CD4-positive, alpha-beta T cell treated with Interleukin-4 for 4 hours (primary cell): ENCODE measurements at places on chromosomes 3 and 15.

DNA sequence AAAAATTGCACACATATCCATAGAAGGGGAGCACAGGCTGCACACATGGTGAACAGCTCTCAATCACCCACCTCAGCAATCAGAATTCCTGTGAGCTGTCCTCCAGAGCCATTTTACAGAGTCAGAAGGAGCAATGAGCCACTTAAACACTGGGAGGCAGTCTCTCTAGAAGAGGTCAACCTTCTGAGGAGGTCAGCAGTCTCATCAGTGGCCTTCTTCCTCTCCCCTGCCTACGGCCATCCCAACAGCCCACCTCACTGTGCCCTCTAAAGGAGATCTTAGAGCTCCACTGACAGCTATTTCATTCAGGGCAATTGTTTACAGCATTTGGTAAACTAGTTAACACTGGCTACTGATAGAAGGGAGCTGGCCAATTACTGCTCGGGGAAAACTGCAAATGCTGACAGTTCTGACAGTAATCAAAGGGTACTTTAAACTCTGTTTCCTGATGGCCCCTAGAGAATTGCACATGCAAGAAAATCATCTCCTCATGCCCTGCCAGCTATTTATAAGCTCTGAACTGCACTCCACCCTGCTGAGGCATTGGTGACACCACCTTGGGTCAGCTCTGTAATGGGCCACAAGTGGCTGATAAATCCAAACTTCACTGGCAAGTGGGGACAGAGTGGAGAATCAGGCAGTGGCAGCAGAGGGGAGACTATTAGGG lies 42.1 kb upstream of the TSPAN3 start:
- no peak for DNase-seq

GRCh38 chr15:81334768-81335435 lies 11.0 kb upstream of the STARD5 start:
- no peak for DNase-seq

GRCh38 chr3:169781209-169781855 lies 8.1 kb downstream of the MYNN start:
- no peak for DNase-seq

DNA sequence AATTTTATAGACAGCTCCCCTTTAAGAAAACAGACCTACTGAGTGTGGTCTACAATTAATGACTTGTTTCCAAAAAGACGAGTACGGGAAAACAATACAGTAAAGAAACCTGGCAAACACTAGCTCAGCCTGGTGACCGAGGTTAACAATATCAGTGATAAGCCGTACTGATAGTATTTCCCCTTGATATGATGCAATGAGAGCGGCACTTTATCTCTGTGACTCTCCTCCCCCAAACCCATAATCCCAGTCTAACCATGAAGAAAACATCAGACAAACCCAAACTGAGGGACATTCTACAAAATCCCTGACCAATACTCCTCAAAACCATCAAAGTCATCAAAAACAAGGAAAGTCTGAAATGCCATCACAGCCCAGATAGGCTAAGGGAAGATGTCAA lies 8.2 kb downstream of the DENND4A start:
- no peak for DNase-seq

DNA sequence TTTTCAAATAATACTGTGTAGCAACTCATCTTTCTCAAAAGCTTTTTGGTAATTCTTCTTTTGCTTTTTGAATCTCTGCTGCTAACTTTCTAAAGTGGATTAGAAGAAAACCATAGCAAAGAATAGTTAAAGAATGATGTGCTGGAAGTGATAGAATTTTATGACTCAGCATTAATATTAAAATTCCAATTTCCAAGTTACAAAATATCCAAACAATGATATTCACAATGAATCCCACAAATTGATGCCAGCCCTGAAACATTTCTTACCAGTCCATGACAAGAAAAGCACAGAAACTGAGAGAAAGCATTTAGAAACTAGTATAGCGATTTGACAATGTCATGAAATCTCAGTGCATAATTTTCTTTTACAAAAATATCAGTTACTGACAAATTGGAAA lies 482.2 kb downstream of the RBMS3 start:
- no peak for DNase-seq

GRCh38 chr3:30989276-30990030 lies 95.0 kb upstream of the GADL1 start:
- DNase-seq: no peak

DNA sequence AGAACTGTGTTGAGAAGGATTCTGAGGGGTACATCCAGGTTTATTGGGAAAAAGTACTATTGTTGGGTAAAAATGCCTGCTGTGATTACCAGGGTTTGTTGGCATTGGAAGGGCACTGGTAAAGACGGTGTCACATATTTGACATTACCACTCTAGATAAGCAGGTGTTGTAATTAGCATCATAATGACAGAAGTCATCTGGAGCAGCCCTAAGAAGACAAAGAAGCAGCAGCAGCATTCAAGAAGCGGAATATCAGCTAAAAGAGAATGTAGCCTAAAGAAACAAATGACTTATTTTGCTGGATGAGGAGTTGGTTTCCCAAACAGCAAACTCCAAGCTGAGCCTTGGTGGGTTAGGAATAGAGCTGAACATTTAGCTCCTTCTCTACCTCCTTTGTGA lies 30.5 kb upstream of the ZFAND6 start:
- no peak for DNase-seq

- no peak for DNase-seq
These were observed 7.7 kb downstream of the CLEC3B start for GRCh38 chr3:45033791-45034190.

- DNase-seq: no peak
These were observed 23.3 kb downstream of the RASGRF1 start for GRCh38 chr15:79067072-79067833.

DNA sequence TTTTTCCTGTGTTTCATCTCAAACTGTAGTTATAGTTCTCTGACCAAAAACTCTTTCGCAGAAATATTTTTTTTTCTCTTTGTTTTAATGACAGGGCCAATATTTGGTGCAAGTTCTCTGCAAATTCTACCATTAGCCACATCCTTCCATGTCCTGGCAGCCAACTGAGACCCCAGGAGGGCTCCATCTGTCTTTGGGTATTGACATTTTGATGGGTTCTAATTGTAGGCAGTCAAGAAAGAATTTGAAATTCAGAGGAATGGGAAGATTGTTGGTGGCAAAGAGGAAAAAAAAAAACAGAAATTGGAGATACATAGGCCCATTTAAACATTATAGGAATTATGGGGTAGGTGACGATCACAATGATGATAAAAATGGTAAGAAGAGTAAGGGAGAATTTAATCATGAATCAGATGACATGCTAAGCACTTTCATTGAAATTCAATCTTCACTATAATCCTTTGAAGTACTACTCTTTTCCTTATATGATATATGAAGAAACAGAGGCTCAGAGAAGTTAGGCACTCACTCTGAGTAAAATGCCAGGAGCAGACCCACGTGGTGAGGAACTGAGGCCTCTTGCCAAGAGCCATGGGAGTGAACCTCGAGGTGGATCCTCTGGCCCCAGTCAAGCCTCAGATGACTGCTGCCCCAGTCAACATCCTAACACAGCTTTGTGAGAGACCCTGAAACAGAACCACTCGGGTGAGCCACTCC lies 151.4 kb downstream of the PDZRN3 start:
- DNase-seq: no peak

DNA sequence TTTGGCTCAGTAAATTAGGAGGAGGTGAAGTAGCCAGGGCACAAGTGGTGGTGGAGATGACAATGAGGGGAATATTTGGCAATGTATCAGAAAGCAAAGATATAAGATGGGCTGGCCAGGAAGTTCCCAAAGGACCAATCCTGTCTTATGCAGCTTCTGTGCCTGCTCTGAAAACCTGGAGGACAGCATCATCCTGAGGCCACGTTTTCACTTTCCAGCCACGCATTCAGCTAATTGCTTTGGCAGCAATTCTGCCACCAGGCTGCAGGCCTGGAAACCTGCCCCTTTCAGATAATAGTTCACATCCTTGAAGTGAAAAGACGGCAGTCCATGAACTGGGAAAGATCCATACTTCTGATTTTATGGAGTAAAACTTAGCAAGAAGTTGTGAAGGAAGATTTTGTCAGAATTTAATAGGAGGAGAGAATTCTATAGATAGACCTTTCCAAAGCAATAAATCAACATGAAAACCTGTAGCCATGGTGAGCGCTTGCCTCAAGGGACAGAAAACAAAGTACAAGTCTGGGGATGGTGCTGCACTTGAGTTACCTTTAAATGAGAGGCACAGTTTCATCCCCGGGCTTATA lies 682.5 kb downstream of the GRM7 start:
- no peak for DNase-seq

GRCh38 chr15:98347001-98347400 lies 301.3 kb upstream of the IGF1R start:
- DNase-seq: no peak

DNA sequence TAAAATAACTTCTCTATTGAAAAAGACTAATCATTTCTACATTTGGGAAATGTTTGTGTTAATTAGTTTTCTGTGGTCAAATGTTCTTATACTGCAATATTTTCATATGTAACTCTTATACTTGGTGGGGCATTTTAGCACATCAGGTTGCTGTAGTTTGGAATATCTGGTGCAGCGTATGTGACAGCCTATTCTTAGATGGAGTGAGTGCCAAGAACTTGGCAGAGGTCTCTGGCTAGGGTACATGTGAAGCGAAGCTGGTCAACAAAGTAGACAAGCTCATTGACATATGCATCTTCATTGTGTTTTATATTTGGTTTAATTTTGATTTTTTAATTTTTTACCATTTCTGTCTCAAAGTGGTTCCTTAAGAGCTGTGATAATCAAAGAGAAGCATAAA lies 53.2 kb downstream of the CHAC1 start:
- no peak for DNase-seq

DNA sequence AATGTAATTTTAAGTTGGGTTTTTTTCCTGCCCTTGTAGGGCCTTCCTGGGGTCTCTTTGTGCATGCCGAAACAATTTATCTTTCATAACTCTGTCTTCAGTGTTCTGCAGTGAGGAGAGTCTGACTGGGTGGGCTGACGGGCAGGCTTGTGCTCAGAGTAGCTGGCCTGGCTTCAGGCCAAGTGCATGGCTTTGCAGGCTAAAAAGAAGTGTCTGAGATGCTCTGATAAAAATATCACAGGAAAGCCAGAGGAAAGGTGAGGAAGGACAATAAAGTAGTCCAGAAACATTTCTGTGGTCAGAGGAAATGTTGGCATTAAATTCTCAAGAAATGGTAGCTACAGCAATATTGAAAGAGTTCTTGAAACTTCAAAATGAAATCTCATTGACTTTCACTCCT lies 25.5 kb downstream of the ST3GAL6 start:
- no peak for DNase-seq

DNA sequence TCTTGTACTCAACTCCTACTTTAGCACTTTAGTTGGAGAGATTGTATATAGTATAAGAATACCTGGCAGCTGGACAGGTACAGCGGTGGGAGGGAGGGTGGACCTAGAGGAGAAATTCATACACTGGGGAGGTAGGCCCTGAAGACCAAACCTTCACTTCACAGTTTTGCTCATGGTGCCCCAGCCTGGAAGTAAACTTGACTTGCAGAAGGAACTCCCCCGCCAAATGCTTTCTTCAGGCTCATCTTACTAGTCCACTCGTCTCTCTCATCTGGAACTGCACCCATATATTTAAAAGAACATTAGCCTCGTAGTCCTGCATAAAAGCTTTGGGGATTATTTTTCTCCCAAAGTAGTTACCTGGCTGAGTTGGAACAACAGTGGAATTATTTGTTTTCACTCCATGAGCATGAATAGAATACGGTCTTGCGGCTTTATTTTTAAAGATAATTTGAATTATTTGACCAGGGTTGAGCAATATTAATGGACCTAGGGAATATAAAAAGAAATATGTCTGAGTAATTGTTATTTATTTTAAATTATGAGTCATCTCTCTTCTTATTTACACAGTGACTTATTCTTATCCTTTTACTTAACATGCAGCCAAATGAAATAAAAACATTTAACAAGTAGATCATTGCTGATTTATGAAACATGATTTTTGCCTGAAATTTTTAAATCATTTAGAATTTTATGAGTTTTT lies 25.5 kb upstream of the CP start:
- DNase-seq: no peak

GRCh38 chr3:179853176-179853575 lies 183.6 kb downstream of the PEX5L start:
- DNase-seq: no peak

DNA sequence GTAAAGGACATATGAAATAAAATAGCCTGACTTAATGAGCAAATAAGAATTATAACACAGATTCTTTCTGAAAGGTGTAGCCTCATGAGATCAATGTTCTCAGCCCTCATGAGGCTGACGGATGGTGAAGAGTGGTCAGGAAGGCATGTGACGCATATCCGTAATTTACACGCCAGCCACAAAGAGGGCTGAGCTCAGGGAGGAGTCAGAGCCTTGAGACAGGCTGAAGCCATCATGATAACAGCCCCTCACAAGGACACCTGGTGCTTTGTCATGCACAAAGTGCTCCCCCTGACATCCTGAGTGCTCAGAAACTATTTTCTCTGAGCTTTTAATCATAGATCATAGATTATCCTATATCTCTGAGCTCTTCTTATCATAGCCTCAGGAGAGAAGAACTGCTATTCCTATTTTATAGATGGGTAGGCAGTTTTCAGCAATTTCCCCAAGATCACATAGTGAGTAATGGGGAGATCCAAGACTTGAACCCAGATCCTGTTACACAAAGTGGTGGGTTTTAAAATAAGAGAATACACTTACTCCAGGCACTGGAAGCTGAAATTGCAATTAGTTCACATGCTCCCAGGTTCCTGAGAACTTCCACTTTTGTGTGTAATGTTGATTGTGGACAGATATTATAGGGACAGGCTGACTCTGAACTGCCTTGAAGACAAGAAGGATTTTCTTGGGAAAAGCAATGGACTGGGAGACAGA lies 267.1 kb downstream of the RPLP1 start:
- peak; percentile 82 for DNase-seq

DNA sequence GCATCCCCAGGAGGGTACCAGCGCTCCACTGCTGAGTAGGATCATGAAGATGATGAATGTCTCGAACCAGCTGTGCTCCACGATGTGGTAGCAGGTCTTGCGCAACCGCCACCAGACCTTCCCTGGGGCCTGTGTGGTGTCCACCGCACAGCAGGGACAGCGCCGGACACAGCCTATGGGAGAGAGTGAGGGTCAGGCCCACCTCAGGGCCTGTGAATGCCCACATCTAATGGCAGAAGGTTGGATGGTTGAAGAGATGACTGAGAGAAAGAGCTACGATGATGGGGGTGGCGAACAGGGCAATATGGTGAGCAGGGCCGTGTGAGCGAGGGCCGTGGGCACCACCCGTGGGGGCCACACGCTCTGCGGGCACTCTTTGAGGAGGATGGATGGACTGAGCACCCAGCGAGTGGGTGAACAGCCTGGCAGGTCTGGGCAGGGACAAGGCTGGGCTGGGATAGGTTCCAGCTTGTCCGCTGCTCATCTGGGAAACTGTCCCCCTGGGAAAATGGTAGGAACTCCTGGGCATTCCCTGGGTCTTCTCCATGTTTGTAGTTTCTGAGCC lies 74.1 kb downstream of the SCN5A start:
- DNase-seq: no peak

GRCh38 chr3:78919021-78919755 lies 848.6 kb downstream of the ROBO1 start:
- no peak for DNase-seq

GRCh38 chr3:69178082-69178481 lies 55.7 kb upstream of the LMOD3 start:
- no peak for DNase-seq

GRCh38 chr15:69015591-69015990 lies 1.1 kb downstream of the NOX5 start:
- DNase-seq: no peak

GRCh38 chr3:162376761-162377160 lies 880.2 kb downstream of the OTOL1 start:
- DNase-seq: no peak

- DNase-seq: no peak
These were observed 141.7 kb downstream of the ITPR1 start for GRCh38 chr3:4634894-4635293.

GRCh38 chr3:12725436-12725835 lies 33.6 kb downstream of the TMEM40 start:
- DNase-seq: no peak
